ENCODE measurements at places on chromosomes 1 and 21.

GRCh38 chr1:226632169-226632879 is 83.8 kb downstream of the STUM start:
- DNase-seq, result no peak

- DNase-seq, result no peak
These were observed 25.5 kb downstream of the CDC14A start for GRCh38 chr1:100377590-100378361.

- no peak for DNase-seq
These were observed 43.2 kb downstream of the ZSCAN20 start for GRCh38 chr1:33515607-33516006.

DNA sequence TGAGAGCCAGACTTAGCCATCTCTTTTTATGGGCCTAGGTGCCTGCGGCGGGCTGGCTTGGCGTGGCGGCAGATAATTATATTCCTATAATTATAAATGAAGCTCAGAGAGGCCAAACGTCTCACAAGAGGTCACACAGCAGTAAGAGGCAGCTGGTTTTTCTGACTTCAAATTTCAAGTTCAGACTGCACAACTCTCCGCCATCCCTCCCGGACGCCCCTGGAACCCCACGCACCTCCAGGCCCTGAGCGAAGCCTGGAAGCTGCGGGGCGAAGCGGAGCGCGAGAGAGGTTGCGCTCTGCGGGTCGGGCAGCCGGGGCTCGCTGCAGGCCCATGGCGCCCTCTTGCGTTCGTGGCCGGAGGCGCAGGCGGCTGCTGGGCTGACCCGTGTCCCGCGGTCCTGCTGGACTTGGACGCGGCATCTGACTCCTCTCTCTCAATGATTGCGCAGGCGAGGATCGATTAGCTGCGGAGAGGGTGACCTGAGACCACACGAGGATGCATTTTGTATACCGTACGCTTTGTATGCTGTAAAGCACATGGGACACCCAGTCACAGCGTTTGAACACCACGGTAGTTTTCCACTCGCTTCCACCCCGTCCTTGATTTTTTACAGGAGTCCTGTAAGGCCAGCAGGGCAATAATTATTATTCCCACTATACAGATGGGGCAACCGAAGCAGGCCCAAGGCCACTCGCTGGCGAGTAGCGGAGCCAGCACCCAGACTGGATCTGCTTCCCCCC is 272.7 kb downstream of the FOXD2 start:
- DNase-seq, result no peak

DNA sequence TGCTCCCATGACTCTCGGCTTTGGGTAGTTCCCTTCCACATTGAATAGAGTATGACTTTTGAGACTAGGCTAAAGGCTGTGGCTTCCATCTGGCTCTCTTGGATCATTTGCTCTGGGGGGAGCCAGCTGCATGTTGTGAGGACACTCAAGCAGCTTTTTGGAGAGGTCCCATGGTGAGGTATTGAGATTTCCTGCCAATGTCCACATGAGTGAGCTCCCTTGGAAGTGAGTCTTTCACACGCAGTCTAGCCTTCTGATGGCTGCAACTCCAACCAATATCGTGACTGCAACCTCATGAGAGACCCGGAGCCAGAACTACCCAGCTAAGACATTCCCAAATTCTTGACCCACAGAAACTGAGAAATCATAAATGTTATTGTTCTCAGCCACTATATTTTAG is 127.7 kb upstream of the KAZN start:
- DNase-seq, result no peak

DNA sequence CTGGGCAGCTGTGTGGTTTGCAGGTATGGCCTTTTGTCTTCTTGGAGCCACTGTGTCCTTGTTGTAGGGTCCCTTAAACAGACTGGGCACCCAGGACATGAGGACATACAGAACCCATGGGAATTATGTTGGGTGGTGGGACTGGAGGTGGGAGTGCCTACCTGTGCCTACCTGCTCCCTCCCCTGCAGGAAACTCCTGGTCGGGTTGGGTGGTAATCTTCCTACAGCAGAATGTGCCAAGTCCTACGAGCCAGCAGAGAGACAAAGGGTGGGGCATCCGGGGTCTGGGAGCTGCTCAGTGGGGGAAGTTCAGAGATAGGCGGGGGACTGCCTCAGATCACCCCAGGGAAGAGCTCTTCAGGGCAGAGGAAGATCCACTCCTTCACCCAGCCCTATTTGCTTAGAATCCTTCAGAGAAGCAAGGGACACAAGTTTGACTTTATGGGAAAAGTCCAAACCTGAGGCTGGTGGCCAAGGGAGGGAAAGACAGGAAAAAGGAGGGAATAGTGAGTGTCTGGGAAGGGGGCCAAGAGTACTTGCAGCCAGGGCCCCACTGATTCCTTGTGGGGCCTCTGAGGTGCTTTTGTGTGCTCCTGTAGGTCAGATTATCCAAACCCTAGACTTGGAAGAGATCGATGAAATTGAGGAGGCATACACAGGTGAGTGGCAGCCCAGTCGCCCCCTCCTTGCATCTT is 58.3 kb downstream of the KIF21B start:
- DNase-seq, result no peak

- peak; percentile 88 for DNase-seq
These were observed at the start of gene ZNF695 for GRCh38 chr1:247007511-247008405. TSS of gene ZNF695 (minus strand) at chr1:247008057. CDS start at chr1:247007908, 149 bp downstream.

All from kidney epithelial cell (primary cell).